ENCODE measurements at places on chromosomes 7 and 10.

- no peak for DNase-seq
Measured at GRCh38 chr10:132960071-132960472, 17.7 kb upstream of the CFAP46 start.

- no peak for DNase-seq
Measured at GRCh38 chr10:16586358-16587138, 64.9 kb upstream of the C1QL3 start.

DNA sequence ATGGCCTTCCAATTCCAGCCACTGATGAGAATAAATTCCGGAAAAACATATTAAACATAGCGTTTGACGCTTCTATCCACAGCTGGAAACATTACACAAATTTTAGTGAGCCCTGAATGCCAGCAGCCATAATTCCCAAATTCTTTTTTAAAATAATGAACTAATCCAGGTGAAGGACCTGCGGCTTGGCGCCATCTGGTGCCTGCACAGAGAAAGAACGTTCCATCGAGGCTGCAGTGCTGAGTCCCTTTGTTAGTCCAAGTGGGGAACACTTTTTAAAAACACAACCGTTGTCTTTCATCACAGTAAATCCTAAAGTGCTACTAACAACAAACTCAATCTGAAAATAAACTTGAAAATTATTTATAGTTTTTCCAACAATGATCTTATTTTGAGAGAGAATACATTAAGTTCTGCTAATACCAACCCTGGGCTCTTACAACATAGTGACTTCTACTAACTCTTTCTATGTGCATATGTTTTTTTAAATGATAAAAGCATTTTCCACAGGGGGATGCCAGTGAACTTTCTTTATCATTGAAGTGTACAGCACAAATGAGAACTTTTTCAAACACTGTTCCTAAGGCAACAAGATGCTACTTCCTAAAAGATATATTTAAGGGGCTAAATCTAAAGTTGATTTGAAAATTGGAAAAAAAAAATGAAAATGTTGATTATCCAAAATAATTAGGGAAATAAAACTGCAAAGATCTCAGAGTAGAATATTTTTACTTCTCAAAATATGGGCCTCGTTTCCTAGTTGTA lies 166.9 kb upstream of the RNF32 start:
- peak; percentile 85 for DNase-seq

- DNase-seq: no peak
Measured at GRCh38 chr7:125661677-125662076, 732.1 kb upstream of the POT1 start.

GRCh38 chr7:25358926-25359325 lies 130.6 kb upstream of the NPVF start:
- no peak for DNase-seq
